ENCODE measurements at places on chromosomes 11 and 22. TPM values are rescaled to one million over a fixed set of nuclear protein-coding genes. Genes with fewer than 3 reads are reported as not detected.

- no peak for DNase-seq
These were observed 59.6 kb downstream of the LRRC32 start for GRCh38 chr11:76610871-76611475.

GRCh38 chr11:70404244-70404643 lies 5.9 kb downstream of the CTTN start:
- no peak for DNase-seq

- DNase-seq, result no peak
These were observed 110.6 kb downstream of the FAM76B start for GRCh38 chr11:95678988-95679387.

GRCh38 chr11:44555031-44555800 lies 10.2 kb upstream of the CD82 start:
- no peak for DNase-seq

DNA sequence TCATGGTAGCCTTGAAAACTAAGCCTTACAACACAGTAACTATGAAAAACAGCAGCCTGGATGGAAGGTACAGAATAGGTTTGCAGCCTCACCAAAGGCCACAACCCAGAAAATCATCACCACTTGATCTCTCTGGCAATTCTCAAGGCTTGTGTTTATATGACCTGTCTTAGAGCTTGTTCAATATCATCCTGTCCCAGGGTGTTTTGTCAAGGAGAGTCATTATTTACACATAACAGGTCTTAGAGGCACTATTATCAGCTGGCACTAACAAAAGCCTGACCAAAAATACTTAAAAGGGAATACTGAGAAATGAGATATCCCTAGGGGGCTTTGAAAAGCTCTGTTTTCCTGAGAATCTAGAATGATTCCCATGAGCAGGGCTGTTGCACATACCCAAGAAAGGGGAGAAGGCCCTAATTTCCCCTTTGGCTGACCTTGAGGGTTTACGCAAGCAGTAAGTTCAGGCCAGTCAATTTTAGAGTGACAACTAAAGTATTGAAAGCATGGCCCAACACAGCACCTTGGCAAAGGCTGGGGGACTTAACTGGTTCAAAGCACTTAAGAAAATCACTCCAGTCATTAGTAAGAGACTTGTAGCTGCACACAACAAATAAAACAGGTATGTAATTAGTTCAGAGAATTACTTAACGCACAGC lies 7.9 kb downstream of the SC5D start:
- no peak for DNase-seq

CCDC88B gene
- 3.2 TPM for total RNA-seq

DNA sequence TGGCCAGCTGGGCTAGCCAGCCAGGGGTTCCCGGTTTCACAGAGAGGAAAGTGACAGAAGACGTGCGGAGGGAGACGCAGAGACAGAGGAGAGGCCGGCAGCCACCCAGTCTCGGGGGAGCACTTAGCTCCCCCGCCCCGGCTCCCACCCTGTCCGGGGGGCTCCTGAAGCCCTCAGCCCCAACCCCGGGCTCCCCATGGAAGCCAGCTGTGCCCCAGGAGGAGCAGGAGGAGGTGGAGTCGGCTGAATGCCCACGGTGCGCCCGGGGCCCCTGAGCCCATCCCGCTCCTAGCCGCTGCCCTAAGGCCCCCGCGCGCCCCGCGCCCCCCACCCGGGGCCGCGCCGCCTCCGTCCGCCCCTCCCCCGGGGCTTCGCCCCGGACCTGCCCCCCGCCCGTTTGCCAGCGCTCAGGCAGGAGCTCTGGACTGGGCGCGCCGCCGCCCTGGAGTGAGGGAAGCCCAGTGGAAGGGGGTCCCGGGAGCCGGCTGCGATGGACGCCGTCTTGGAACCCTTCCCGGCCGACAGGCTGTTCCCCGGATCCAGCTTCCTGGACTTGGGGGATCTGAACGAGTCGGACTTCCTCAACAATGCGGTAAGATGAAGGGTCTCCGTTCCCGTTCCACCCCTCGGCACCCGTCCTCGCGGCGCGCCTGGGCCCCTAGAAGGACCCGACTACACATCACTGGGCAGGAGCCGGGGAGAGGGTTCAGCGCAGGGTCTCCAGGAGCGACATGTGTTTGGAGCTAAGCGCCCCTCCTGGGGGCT lies at the start of gene CREB3L1:
TSS of gene CREB3L1 (plus strand) at position 41 of the 765 bp plus-strand sequence. CDS start at position 491, 450 bp downstream.
- DNase-seq, result no peak

GRCh38 chr22:32265882-32266767 lies 11.0 kb upstream of the SLC5A4 start:
- peak; percentile 45 for DNase-seq

ZBTB16 gene
- total RNA-seq, result 6.9 TPM

GRCh38 chr11:33668468-33668825 lies 32.2 kb downstream of the C11orf91 start:
- no peak for DNase-seq
